ENCODE measurements at places on chromosomes 16 and 17.

DNA sequence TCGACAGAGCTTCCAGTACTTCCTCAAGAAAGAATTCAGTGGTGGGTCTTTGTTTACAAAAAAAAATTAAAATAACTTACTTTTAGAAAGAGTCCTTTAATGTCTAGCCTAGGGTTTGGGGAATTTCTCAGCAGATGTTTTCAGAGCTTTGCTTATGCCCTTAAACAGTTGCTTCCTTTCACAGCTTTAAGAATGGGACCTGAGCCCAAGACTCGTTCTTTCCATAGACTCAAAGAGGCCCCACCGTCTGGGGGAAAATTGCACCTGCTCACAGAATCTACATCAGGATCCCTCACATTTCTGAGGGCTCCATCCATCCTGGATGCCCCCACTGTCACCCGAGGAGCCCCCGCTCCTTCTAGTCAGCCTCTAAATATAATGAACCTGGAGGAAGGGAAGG is 60.0 kb downstream of the RGS9 start:
- DNase-seq, result no peak

DNA sequence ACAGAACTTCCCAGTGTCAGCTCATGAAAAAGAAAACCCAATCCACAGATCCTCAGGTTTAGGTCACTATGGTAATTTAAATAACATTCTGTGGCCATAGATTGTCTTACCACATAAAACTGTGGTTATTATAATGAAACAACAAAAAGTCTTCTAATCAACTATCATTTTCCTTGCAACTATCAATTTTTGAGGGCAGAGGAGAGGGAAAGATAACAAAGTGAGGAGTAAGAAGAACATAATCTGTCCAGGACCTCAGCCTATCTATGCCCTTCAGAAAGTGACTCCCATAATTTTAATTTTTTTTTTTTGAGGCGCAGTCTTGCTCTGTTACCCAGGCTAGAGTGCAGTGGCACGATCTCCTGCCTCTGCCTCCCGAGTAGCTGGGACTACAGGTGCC is 4.0 kb upstream of the GGNBP2 start:
- DNase-seq, result no peak

DNA sequence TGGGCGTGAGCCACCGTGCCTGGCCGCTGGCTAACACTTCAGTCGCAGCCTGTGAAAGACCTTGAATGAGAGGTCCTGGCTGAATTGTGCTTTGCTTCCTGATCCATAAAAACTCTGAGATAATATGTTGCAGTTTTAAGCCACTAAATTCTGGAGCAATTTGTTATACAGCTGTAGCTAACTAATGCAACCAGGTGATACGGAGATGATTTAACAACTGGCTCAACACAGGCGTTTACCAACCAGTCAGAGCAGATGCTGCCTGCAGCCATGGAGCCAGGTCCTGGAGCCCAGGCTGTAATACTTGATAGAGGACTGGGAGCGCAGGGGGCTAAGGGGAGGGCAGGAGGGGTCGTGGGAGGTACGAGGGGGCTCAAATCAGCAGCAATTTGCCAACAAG is 50.9 kb downstream of the PLXDC1 start:
- no peak for DNase-seq

GRCh38 chr17:82314012-82314726 is 3.2 kb downstream of the CD7 start:
- no peak for DNase-seq

- DNase-seq, result no peak
These were observed 2.1 kb downstream of the RHBDL1 start for GRCh38 chr16:677316-678190.

DNA sequence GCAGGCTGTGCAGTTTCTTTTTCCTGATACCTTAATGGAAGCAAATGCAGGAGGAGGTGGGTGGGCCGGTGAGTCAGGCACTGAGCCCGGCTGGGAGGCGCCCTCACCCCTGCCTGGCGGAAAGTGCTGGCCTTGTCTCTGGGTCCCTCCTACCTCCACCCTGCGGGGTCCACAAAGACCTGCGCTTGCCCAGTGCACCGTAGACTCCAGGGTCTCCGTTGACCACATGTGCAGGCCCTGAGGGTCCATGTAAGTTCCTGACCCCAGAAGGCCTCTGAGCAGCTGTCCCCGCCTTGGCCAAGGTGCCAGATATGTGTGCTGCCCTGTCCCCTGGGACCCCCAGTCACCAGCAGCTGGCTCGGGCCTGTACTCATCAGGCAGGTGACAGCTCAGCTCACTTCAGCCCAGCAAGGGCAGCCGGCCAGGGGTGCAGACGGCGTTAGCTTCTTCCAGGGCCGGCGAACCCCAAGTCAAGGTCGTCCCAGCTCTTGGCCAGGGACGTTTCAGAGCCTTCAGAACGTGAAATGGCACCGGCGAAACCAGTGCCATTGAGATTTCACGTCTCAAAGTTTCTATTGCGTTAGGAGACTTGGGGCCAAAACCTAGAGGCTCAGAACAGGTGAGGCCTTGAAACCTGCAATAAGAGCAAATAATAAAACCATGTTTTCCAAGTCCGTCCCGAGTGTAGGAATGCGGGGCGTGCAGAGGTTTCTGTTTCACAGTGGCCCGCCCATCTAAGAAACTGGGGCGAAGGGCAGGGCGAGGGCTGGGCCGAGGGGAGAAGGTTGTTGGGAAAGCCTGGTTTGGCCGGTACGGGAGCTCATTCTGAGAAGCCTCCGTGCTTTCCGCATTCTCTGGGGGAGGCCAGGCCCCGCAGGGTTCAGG is 12.1 kb downstream of the METRNL start:
- no peak for DNase-seq

- DNase-seq, result no peak
These were observed 11.3 kb downstream of the WWP2 start for GRCh38 chr16:69773260-69773947.

GRCh38 chr17:74654742-74655141 is 31.2 kb upstream of the CD300E start:
- no peak for DNase-seq

GRCh38 chr17:40633871-40634270 is 13.7 kb downstream of the SMARCE1 start:
- DNase-seq, result no peak
